K562 (cell line): ENCODE measurements at places on chromosomes 12 and 14.

- DNase-seq = no peak
Observed at GRCh38 chr12:127060933-127061332, 1206.0 kb upstream of the TMEM132C start.

GRCh38 chr12:115657081-115658013 lies 620.1 kb downstream of the MED13L start:
- no peak for DNase-seq

DNA sequence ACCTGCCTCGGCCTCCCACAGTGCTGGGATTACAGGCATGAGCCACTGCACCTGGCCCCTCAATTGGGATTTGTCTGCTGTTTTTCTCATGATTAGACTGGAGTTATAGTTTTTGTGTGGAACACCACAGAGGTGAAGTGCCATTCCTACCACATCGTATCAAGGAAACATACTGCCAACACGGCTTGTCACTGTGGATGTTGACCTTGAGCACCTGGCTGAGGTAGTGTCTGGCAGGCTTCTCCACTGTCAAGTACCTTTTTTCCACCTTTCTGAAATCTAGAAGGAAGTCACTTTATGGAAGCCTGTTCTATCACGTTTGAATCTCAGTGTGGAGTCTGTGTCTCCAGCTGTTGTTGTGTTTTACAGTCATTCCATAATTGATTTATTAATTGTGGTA lies 21.4 kb upstream of the SEL1L start:
- DNase-seq = no peak

DNA sequence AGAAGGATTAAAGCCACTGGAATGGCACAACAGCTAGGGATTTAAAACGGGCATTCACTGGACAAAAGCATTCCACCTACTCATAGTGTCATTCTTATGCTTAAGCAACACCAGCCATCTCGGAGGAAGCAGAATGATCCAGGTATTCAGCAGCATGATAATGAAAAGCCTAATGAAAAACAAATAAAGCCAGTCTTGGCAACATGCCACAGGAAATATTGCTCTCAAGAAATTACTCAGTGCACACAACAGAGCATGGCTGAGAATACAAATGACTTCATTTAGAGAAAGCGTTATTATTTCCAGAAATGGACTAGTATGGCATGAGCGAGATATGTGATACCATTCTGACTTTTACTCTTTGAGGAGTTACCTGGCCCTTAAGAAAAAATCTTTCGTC lies 442.2 kb downstream of the APAF1 start:
- DNase-seq = no peak

DNA sequence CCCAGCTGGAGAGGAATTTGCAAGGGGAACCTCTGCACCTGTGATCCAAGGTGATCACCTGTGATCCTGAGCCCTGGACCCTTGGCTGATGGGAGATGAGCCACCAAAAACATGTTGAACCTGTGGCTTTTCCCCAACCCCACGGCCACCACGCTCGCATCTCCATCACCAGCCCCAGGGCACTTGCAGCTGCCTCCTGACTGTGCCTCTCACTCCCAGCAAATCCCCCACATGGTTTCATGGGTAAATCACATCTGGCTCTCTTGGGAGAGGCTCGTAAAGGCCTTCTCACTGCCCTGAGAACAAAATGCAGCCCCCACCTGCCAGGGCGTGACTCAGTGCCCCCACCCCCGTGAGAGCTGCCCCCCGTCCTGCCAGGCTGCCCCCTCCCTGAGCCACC lies 76.0 kb downstream of the RFLNA start:
- no peak for DNase-seq

DNA sequence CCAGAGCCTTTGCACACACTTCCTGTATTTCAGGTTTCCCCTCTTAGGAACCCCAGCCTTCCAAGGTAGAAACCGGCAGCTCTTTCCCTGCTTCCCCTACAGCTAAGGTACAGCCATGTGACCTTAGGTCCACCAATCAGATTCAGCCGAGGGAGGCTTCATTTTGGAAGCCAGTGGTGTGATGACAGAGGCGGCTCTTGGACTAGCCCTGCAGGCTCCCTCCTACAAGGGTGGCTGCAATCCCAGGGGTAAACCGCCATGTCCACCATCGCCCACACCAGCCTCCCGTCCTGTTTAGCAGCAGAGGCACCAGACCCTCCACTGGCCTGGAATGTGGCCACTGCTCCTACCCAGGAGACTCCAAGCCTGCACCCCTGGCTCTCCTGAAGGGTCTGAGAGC lies 65.6 kb downstream of the SERPINA3 start:
- peak; percentile 22 for DNase-seq

DNA sequence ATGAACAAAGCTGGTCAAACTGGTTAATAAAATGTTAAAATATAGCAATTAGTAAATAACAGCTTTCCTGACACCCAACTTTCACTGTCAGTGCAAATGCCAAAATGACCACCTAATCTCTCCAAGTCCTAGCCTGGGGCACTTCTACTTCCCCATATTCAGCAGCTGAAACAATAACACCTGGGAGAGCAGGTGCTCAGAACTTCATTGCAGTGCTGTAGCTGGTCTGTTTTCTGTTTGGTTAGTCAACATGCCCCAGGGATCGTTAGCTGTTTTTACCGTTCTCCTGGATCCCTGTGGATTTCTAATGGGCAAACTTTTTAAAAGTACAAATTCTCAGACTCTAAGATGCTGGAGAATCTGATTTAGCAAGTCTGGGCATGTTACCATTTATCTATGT lies 759.7 kb downstream of the GALC start:
- DNase-seq = no peak

GRCh38 chr14:75969126-75969525 lies 12.7 kb downstream of the TGFB3 start:
- DNase-seq = no peak

DNA sequence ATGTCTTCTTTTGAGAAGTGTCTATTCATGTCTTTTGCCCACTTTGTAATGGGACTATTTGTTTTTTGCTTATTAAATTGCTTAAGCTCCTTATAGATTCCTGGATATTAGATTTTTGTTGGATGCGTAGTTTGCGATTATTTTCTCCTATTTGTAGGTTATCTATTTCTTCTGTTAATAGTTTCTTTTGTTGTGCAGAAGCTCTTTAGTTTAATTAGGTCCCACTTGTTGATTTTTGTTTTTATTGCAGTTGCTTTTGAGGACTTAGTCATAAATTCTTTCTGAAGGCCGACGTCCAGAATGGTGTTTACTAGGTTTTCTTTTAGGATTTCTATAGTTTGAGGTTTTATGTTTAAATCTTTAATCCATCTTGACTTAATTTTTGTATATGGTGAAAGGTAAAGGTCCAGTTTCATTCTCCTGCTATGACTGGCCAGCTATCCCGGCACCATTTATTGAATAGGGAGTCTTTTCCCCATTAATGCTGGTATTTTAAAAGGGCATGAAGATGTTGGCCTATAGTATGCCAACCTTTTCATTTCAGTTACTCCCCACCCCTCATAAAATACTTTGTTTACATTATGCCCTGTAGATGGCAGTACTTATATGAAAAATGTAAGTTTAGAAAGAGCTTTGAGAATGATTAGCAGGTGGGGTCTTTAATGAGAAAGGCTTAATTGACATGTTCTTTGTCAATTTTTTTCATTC lies 62.9 kb upstream of the PSMA6 start:
- DNase-seq = peak; percentile 3

DNA sequence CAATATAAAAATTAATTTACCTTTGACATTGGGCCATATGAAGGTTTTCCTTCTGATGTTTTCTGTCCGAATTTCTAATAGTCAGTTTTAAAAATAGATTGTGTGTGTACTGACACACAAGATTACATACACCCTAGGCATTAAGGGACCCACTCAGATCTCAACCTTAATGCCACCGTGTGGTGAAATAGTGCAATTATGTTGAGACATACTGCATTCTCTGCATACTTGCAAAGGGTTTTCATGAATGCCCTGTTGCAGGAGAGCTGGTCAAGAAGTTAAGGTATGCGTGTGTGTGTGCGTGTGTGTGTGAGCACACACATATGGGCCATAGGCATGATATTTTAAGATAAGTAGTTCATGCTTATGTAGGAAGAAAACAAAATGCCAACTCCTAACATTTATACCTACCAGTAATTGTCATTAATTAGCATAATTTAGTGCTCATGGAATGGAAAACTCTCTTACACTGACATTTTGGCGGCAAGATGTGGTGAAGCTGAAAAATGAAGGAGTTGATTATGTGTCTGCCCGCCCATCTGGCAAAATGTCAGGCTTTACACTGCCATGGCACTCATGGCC lies 58.8 kb downstream of the PIK3C2G start:
- DNase-seq = peak; percentile 2

GRCh38 chr14:101350021-101350420 lies 211.3 kb upstream of the DIO3 start:
- DNase-seq = no peak

GRCh38 chr12:111126331-111126730 lies 206.0 kb upstream of the MYL2 start:
- DNase-seq = no peak

DNA sequence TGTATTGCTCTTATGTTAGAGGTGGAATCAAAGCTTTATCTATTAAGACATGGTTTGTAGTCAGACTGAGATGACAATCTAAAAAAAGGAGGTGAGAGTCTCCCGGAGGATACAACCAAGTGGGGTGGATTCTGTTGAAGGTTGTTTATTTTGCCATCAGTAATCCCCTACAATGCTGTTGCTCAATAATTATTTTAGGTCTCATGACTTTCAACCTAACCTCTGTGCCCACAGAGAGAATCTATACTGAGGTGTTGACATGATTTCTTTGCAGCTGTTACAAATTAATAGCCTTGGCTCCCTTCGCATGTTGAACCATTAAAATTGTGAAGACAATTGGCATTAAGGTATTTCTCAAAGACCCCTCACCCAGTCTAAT lies 28.7 kb upstream of the FOS start:
- DNase-seq = no peak

- DNase-seq = no peak
Observed at GRCh38 chr14:76810525-76810924, 2.2 kb downstream of the ANGEL1 start.

DNA sequence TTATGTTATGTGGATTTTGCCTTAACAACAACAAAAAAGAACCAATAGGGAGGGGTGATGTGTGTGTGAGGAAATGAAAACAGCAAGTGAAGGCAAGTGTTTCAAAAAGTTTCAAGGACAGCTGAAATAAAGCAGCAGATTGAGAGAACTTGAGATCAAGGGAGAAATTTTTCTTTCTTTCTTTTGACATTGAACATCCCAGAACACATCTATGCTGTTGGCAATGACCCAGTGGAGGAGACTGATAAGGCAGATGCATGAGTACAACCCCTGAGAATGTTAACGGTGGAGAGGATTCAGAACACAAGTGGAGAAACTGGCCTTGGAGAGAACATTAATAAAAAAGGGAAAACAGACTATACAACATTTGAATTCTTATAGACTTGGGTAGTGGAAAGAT lies 2.9 kb downstream of the LLPH start:
- peak; percentile 18 for DNase-seq

- DNase-seq = no peak
Observed at GRCh38 chr14:22908601-22909000, 10.3 kb downstream of the RBM23 start.

DNA sequence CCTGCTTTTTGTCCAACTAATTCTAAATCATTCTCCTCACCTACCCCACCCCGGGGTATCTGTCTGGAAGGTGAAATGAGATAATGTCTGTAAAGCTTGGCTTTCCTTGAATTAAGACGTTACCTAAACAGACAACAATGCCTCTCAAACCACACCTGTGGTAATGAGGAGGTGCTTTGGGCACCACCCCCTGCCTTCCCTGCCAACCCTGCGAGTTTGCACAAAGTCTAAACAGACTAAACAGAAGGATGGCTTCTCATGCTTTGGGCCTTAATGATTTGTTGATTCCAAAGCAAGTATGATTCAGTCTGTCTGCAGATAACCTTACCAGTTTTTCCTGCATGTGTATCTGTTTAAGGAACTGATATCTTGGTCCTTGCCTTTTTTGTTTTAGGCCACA lies 82.4 kb downstream of the ZFC3H1 start:
- no peak for DNase-seq
